D341Med (cell line): ENCODE measurements at places on chromosomes 16 and 17.

GRCh38 chr17:79137789-79138165 is 63.2 kb downstream of the ENGASE start:
- DNase-seq: no peak

DNA sequence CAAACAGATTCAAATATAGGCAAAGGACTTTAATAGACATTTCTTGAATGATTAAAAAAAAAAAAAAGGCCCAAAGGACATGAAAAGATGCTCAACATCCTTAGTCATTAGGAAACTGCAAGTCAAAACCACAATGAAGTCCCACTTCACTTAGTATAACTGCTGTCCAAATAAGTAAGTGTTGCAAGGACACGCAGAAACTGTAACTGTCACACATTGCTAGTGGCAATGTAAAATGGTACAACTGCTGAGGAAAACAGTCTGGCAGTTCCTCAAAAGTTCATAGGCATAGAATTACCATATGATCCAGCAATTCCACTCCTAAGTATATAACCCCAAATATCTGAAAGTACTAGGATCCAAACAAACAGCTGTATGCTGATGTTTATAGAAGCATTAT is 112.7 kb downstream of the BRIP1 start:
- no peak for DNase-seq

GRCh38 chr16:66604376-66605176 is at the start of gene CMTM3:
Gene CMTM3 (plus strand): TSS chr16:66604704. CDS start chr16:66604806, 102 bp downstream.
- peak; percentile 88 for DNase-seq

DNA sequence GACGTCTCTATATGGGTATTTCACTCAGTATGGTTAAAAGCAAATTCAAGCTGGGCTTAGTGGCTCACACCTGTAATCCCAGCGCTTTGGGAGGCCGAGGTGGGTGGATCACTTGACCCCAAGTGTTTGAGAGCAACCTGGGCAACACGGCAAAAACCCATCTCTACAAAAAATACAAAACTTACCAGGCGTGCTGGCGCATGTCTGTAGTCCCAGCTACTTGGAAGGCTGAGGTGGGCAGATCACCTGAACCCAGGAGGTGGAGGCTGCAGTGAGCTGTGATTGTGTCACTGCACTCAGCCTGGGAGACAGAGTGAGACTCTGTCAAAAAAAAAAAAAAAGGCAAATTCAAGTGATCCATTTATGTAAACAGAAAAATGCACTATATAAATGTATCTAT is 1.3 kb upstream of the TNFRSF17 start:
- DNase-seq: no peak

DNA sequence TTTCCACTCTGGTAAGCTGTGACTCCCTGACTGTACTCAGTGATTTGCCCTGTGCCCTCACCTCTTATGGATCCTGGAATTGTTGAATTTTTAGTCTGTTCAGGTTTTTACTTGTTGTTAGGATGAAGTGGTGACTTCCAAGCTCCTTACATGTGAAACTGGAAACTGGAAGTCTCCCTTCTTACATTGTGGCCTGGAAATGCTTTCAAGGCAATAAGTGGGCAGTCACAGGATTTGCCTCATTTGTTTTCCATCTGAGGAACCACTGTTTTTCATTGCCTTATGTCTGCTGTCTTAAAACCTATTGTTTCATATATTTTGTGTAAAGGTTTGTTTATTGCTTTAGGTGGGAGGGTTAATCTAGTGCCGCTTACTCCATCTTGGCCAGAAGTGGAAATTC is 155.8 kb downstream of the CYB561 start:
- no peak for DNase-seq

- peak; percentile 85 for DNase-seq
Observed at GRCh38 chr17:11598274-11599221, at the start of gene DNAH9. Gene DNAH9 (plus strand): TSS chr17:11598470. CDS start chr17:11598499, 29 bp downstream.

DNA sequence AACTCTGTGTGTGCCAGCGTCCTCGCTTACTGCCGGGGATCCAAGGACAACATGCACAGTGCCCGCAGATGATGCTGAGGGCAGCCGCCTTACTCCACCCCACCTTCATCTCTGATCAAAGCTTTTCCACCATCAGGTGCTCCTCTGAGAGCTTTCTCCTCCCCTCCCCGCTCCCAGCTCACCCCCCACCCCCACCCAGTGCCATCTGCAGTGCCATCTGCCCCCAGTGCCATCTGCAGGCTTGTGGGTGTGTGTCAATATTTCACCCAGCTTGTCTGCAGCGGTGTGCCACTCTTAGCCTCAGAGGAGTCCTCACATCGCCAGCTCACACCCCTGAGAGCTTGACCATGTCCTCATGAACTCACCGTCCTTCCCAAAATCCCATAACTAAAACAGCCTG is 98.2 kb upstream of the NOL11 start:
- peak; percentile 63 for DNase-seq

DNA sequence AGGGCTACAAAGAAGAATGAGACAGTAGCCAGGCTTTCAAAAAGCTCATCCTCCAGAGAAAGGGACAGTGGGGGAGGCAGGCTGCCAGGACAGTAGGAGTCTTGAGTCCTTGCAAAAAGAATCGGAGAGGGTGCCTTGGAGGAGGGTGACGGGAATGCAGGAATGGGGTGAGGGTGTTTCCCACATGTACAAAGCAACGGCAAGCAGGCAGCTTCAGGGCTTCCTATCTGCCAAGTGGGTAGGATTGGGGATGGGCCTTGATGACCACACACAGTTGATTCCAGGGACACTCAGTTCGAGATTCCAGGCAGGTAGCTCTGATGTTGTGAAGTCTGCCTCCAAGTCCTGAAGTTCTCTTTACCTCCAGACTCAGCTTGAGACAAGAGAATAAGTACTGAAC is 54.4 kb downstream of the C17orf67 start:
- DNase-seq: no peak

DNA sequence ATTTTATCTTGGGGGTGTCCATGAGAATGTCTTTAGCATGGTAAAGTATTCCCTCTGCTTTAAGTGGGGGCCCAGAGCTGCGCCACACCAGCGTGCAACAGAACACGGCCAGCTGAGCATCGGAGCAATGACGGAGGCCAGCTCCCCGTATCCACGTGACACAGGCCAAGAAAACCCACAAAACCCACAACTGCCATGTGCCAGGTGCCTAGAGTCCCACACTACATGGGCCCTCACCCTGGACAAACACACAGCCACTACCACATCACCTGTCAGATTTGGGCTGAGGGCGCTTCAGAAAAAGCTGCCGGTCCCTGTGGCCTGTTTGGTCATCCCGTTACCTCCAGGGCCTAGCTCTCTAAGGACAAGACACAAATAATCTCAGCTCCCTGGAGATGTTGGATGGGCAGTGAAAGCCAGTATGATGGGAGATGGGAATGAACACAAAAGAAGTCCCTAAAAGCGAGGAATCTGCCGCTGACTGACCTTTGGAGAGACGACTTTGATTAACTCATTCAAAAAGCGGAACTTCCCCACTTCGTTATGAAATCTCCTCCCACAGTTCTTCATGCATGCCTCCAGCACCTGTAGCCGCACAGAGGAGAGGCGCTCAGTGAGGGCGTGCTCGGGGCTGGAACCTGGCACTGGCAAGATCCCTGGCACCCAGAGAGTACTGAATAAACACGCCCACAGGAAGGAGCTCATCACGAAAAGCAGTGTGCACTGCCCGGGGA is 17.1 kb downstream of the GGA3 start:
- no peak for DNase-seq

GRCh38 chr16:69482410-69482991 is 58.1 kb downstream of the CYB5B start:
- DNase-seq: peak; percentile 87

DNA sequence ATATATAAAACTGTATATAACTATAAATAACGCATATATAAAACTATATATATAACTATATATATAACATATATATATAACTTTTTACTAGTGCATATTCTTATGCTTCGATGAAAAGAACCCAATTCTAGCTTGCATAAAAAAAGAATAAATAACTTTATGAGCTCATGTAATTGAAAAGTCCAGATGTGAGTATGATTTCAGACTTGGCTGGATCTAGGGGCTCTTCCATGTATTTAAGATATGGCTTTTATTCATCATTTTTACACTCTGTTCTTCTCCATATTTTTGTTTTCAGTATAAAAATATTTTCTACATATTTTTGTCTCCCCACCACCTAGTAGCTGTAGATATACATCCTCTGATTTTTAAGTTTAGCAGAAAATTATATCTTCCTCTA is 417.5 kb downstream of the CDH11 start:
- no peak for DNase-seq

DNA sequence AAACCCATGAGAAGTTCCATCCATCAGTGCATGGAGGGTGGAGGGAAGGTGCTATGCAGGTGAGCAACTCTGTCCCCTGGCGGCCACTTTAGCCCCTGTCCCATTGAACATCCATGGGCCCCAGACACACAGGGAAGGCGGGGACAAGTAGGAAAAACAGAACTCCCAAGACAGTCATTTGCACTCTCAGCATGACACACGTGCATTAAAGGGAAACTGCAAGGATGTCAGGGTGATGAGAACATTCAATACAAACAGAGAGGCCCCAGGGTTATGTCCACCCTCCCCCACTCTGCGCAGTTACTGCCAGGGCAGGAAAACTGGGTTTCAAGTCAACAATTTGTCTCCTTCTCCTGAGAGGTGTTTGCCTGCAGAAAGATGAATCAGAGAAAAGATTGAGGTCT is 44.0 kb upstream of the AKTIP start:
- DNase-seq: no peak

DNA sequence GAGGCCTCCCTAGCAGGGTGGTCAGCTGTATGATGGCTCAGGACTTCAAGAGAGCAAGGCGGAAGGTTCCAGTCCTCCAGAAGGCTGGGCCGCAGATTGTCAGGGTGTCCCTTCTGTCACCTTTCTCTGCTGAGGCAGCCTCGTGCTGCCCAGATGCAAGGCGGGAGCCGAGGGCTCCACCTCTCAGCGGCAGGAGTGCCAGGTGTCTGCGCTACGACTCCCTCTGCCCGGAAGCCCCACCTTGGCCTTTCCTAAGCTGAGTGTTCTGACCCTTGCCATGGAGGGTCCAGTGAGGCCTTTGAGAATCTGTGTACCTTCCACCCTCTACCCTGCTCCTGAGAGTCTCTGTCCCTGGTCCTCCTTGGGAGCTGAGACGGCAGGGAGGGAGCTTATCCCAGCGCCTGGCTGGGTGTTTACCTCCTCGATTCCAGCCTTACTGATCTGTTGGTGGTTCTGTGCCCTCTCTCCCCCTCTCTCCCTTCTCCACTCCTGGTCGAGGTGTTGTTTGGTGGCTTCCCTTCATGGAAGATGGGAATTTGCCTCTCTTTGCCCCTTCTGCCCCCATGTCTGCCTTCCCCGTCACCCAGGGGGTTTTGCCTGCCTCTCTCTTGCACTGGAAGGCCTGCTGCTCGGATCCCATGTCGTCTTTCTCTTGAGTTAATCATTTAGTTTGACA is 2.2 kb upstream of the ZNF750 start:
- DNase-seq: no peak

DNA sequence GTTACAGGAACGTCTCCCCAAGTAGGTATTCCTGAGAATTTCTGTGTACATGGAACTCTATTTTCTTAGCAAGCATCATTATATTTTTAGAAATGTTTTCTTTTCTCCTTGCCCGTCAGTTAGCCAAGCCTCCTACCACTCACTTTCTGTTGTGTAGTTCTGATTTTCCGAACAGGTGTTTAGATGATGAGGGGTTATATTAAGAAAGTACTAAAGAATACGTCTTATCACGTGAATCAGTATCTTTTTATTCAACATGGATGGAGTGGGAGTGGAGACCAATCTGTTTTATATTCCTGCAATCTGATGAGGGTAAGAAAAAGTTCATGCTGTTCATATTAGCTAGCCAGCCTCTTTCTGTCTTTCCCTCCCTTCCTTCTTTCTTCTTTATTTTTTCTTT is 29.4 kb downstream of the MSI2 start:
- no peak for DNase-seq

DNA sequence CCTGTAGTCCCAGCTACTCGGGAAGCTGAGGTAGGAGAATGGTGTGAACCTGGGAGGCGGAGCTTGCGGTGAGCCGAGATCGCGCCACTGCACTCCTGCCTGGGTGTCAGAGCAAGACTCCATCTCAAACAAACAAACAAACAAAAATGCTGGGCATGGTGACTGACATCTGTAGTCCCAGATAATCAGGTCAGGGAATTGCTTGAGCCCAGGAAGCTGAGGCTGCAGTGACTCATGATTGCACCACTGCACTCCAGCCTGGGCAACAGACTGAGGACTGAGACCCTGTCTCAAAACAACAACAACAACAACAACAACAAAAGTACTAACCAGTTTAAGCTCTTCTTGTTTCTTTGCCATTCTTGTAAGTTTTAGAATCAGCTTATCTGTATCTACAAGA is 383.0 kb upstream of the PMFBP1 start:
- no peak for DNase-seq

DNA sequence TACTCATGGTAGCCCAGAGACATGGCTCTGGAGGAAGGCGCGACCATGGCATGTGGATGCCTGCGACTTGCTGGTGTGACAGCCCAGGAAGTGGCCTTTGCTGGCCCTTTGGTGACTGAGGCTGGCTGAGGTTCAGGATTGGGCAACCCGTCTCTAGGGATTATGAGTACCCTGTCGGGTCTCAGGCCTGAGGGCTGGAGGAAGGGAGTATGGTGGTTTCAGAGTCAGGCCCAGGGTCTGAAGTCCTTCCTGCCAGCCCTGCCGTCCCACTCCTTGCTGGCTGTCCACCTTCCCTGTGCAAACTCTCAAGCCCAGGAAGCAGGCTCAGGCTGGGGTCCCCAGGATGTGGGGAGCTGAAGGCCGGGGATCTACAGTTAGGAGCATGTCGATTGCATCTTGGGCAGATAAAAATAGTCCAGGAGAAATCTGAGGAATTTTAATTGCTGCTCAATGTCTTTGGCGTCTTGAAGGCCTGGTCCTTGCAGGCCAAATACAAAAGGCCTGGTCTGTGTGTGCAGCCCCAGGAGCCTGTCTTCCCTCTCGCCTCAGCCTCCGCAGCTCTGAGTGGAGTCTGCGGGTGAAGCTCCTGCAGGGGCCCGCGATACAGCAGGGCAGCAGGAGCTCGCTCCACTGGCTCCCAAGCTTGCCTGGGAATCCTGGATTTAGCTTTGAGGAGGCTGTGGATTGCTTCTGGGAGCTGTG is 52.5 kb downstream of the NKD1 start:
- no peak for DNase-seq

- DNase-seq: no peak
Observed at GRCh38 chr16:4780235-4780634, 7.9 kb downstream of the SEPTIN12 start.

- no peak for DNase-seq
Observed at GRCh38 chr17:51493206-51493605, 232.9 kb downstream of the UTP18 start.

GRCh38 chr17:57679906-57680695 is 65.0 kb downstream of the CCDC182 start:
- DNase-seq: peak; percentile 15
